ENCODE measurements at places on chromosomes 6 and 20. TPM values are rescaled to one million over a fixed set of nuclear protein-coding genes. Genes with fewer than 3 reads are reported as not detected.

DNA sequence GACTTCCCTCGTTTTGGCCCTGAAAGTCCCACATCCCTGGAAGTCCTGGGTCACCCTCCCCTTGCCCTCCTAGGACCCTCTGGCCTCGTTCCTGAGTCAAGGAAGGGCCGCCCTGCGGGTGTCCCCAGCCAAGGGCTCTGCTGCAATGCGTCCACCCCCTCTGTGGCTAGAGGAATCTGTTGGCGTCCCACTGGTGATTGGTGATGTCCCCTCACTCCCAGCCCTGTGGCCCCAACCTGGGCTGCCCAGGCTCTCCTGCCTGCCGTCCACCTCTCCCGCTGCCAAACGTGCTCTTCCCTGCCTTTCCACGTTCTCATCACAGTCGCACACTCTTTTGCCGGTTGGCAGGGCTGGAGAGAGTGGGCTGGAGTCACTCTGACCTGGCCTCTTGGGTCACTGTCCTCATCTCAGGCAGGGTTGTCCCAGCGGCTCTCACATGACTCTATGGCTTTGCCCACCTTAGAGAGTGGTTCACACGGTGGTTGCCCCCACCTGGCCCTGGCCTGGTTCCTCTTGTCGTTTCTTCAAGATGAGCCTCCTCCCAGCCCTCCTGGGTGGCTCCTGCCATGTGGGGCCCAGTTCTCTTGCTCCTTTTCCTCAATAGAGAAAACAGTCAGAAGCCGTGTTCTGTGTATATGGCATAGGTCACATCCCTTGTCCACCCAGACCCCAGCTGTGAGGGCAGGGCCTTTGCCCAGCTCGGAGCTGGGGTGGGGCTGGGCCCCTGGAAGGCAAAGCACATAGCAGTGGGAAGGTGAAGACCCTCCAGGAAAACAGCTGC lies 100.9 kb downstream of the TMEM242 start:
- peaks cover 18% of the 10 kb centered on the region for H3K4me1 ChIP-seq
- H3K27me3 ChIP-seq = peaks cover 4% of the 10 kb centered on the region
- no peaks in the 10 kb centered on the region for H3K36me3 ChIP-seq
- peak overlapping the region; percentile 2 for H3K27ac ChIP-seq
- peak overlapping the region; percentile 51 for H3K4me3 ChIP-seq

Gene AGER
- total RNA-seq = 15.0 TPM

GRCh38 chr6:15596186-15596896 lies 66.5 kb downstream of the DTNBP1 start:
- no peak overlapping the region for H3K27ac ChIP-seq
- no peak overlapping the region for H3K4me3 ChIP-seq
- peaks cover 37% of the 10 kb centered on the region for H3K4me1 ChIP-seq
- H3K36me3 ChIP-seq = peaks cover 7% of the 10 kb centered on the region

DNA sequence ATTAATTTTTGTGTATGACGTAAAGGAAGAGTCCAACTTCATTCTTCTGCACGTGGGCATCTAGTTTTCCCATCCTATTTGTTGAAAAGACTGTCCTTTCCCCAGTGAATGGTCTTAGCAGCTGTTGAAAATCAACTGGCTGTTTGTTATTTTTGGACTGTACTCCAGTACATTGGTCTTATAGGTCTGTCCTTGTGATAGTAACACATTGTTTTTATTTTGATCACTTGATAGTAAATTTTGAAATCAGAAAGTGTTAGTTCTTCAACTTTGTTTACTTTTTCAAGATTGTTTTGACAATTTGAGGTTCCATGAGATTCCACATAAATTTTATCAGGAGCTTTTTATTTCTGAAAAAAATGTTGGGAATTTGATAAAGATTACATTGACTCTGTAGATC lies 280.2 kb upstream of the FOXQ1 start:
- peaks cover 25% of the 10 kb centered on the region for H3K27me3 ChIP-seq
- no peak for DNase-seq
- no peaks in the 10 kb centered on the region for H3K4me1 ChIP-seq
- H3K4me3 ChIP-seq = no peak overlapping the region
- H3K36me3 ChIP-seq = no peaks in the 10 kb centered on the region

DNA sequence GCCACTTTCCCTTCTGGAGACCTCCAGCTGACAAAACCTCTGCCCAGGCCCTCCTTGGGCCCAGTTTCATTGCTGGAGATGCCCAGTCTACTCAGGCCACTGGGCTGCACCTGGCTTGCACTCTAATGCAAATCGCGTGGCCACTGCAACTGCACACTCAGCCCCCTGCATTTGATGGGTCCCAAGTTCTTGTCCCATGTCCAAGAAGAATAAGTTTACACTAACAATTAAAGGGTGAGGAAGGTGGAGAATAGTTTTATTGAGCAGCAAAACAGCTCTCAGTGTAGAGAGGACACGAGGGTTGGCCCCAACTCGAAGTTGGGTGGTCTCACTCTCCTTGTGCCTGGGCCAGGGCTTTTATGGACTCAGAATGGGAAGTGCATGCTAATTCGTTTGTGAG lies 31.9 kb upstream of the THEMIS start:
- H3K4me1 ChIP-seq = peaks cover 3% of the 10 kb centered on the region
- H3K4me3 ChIP-seq = peak overlapping the region; percentile 0
- H3K27me3 ChIP-seq = no peaks in the 10 kb centered on the region
- H3K36me3 ChIP-seq = peaks cover 22% of the 10 kb centered on the region
- DNase-seq = no peak

- no peak overlapping the region for H3K27ac ChIP-seq
- H3K27me3 ChIP-seq = no peaks in the 10 kb centered on the region
- no peak overlapping the region for H3K4me3 ChIP-seq
- H3K4me1 ChIP-seq = no peaks in the 10 kb centered on the region
Measured at GRCh38 chr20:8909596-8909995, 159.3 kb upstream of the PLCB4 start.

GRCh38 chr20:21739161-21739560 lies 33.7 kb downstream of the PAX1 start:
- no peaks in the 10 kb centered on the region for H3K27me3 ChIP-seq
- DNase-seq = no peak
- no peak overlapping the region for H3K4me3 ChIP-seq
- H3K4me1 ChIP-seq = no peaks in the 10 kb centered on the region
- H3K27ac ChIP-seq = no peak overlapping the region

Gene EYA2
- 0.17 TPM for total RNA-seq

GRCh38 chr20:35317416-35318210 lies 25.4 kb upstream of the FAM83C start:
- H3K4me3 ChIP-seq = no peak overlapping the region
- H3K27ac ChIP-seq = peak overlapping the region; percentile 17
- H3K36me3 ChIP-seq = peaks cover 3% of the 10 kb centered on the region
- no peaks in the 10 kb centered on the region for H3K27me3 ChIP-seq

All from natural killer cell treated with Interleukin-12 subunit alpha and Interleukin-12 subunit beta and Interleukin-15 and Interleukin-18, amount 100 ng/mL, for 72 hours (primary cell).